Brain (organoid and tissue), 16 donors: ENCODE measurements at places on chromosomes 4 and X.

- DNase-seq = peak; percentile 72
Observed at GRCh38 chrX:29090811-29091210, 503.6 kb downstream of the IL1RAPL1 start.

- DNase-seq = no peak
Observed at GRCh38 chrX:1425381-1425780, 27.3 kb downstream of the ASMTL start.

GRCh38 chrX:110418316-110419235, 59.9 kb downstream of the RTL9 start:
- DNase-seq = peak; percentile 74

DNA sequence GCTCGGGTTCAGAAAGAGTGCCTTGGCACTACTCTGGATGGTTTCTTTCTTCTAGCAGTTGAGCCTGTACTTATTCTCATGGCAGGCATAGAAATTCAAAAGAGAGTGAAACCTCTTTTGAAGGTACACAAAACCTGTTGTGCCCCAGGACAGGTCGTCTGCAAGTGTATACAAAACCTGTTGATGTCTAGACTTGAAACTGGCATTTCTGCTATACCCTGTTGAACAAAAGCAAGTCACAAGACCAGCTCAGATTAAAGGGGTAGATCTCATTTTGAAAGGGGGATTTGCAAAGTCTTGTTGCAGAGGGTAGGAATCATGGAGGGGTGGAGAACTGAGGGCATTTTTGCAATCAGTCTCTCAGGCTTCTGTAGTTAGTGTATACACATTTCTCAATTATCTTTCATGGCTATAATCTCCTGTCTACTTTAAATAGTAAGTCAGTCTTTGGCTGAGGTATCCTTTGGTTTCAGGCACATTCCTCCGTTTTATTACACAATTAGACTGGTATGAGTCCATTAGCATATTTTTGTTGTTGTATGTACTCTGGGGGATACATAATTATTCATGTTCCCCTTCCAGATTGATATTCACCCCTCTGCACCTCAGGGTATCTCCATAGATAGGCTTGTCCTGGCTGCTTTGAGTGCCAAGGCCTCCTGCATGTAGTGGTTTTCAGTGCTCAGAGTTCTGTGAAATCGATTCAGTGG, 251.4 kb downstream of the DTHD1 start:
- no peak for DNase-seq

DNA sequence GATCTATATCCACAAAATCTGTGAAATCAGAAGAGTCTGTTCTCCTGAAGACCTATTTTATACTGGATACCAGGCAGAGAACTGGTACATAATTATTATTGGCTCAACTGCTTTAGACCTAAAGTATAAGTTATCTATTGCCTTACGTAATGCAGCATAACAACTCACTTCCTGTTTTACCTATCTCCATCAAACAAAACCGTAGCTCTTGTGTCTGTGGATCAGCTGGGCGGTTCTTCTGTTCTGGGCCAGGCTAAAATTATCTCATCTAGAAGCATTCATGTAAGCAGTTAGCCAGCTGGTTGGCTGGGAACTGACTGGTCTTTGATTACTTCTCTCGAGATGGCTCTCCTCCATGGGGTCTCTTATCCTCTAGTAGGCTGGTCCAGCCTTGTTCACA, 57.8 kb downstream of the PPP1R2C start:
- no peak for DNase-seq

DNA sequence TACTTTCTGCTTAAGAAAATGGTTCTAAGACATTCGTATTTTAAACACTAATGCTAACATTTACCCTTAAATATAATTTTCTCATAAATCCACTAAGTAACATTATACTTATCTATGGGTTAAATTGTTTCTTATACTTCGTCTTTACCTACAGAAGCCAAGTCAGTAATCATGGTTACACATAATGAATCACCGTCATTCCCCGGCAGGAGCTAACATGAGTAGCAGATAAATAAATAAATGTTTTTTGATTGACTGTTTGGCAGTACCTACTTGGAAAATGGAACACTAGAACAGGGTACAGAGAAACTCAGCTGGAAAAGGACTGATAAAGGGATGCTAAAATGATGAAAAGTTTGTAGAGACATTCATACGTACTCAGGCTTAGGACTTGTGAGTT, 430.4 kb downstream of the ACTRT1 start:
- no peak for DNase-seq

GRCh38 chr4:94721310-94721709, 36.4 kb upstream of the BMPR1B start:
- DNase-seq = no peak

GRCh38 chr4:147198411-147199051, 252.9 kb upstream of the TTC29 start:
- no peak for DNase-seq

DNA sequence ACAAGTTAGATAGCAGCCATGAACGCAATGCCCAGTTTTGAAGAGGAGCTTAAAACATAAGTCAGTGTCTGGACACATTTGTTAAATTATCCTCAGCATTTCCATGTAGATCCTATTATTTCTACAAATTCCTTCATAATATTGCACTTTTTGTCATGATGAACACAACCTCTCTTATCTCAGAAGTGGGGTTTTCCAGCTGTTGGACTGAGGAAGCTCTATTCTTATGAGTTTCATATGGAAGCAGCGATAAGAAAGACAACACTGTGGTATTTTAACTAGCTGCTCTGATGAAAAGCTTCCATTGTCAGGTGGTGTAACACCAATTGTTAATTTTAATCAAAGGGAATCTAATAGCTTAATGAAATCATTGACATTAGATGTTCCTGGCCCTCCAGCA, 308.7 kb downstream of the GBA3 start:
- DNase-seq = no peak

DNA sequence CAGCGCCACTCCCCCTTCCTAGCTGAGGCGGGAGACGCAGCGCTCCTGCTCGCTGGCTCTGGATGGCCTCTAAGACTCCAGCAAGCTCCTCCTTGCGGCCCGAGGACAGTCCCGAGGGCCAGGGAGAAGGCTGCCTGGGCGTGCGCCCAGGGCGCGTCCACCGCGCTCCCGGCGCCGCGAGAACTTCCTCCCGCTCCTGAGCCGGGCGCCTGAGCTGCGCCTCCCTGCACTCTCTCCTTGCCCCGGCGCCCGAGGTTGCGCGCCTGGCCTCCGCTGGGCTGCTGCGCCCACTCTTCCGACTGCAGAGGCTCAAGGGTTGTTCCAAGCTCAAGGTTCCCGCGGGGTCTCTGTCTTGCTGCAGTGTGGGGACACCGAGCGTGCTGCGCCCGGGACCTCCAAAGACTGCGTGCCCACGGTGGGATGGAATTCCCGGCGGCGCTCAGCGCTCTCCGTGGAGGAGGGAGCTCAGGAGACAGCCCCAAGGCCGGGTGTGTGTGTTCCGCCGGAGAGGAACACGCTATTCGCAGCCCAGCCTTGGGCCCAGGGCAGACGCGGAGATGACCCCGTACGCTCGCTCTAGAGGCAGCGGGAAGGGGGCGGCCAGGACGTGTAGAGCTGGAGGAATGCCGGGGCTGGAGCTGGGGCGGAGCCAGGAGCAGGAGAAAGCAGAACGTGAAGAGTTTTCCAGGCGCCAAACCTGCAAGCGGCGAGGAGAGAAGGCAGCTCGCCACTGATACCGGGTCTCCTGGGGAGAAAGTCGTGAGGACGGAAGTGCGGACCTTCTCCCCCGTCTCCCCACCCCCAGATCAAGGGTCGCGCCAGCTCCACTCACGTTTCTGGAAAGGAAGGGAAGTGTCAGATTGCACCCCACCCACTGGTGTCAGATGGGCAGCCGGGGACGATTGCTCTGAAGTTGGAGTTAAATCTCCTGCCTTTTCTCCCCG, at the start of gene ARHGAP6:
Gene ARHGAP6, minus strand, starts transcription at position 753 of the 944 bp plus-strand sequence. CDS start 1,092 bp downstream, outside the sequence.
- DNase-seq = peak; percentile 41

DNA sequence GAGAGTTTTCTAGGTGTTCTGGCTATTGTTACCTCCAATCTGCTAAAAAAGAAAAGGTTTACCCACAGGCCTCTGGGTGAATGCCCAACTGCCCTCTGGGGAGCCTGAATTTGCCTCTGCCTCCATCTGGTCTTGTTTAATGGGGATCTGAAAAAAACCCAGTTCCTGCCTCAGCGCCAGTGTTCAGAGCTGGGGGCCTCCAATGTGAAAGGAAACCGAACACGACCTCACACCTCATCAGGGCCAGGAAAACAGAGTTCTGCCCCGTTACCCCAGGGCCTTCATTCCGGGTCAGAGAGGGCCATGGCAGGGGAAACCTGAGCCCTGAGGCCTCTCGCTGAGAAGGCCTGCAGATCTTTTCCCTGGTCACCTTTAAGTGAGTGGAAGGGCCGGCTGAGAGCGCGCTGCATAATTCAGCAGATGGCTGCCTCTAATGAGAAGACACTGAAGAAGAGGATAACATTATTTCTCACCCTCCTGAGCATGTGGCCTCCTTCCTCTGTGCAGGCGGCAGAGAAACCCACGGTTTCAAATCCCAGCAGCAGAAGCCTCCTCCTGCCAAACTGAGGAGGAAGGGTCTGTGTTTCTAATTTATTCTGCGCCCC, 6.8 kb downstream of the SEPTIN6 start:
- DNase-seq = peak; percentile 83

- DNase-seq = no peak
Observed at GRCh38 chrX:120200851-120201250, 42.4 kb downstream of the RHOXF2 start.

DNA sequence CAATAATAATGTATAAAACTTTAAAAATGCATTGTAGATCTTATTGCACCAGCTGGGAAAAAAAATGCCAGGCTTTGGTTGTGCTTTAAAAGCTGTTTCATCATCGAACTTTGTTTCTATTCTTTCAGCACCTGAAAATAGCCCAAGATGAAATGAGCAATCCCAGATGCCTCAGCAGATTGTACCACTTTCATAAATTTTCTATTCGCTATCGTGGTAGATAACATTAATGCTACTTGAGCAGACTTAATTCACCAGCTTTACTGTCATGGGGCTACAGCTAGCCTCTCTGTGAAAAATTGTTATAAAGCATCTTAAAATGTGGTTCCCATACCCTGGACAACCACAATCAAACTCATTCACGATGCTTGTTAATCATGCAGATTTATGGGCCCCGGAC, 599.6 kb upstream of the HS3ST1 start:
- DNase-seq = no peak

DNA sequence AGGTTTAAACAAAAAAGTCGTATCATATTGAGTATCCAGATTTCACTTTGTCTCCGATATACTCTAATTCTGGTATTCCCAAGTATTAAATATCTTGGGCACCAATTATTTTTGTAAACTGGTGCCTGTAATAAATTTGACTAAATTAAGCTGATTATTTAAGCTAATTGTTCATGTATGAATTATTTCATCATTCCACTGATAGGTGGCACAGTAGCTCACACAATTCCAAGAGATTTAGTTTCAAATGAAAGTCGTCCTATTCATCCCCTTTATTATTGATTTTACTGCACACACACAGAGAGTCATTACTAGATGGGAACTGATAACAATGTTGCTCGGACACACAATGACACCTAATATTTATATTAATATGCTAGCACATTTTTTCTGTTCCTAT, 432.4 kb downstream of the DMD start:
- no peak for DNase-seq

DNA sequence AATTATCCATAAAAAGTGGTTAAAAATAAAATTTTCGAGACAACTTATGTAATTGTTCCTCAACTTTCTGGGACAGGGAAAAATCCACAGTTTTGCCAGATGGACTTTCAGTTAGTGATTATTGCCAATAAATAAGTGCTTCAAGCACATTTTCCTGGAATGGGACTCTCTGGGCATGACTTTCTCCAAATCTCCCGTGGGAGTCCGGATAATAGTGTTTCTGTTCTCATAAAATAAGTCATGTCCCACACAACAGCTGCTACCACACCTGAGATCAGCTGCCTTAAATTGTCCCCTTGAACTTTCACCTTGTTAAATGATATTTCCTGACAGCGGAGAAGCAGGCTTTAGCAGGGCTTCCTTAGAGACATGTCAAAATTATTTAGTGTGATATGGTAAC, 133.4 kb upstream of the NAP1L5 start:
- no peak for DNase-seq

DNA sequence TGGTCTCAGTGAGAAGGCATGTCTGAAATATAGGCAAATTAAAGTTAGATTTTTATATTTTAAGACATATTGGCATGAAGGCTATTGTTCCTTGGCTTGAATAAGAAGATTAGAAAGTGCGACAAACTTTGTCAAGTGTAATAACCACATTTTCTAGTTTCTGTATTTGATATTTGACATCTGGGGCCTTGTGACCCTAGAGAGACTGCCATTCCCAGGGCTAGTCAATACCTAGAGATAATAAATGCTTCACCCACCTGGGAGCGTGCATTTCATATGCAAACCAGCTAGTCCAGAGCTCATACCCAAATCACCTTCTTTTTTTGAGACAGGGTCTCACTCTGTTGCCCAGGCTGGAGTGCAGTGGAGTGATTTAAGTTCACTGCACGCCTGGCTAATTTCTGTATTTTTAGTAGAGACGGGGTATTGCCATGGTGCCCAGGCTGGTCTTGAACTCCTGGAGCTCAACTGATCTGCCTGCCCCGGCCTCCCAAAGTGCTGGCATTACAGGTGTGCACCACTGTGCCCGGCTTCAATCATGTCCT, 62.6 kb downstream of the COQ2 start:
- DNase-seq = no peak

- no peak for DNase-seq
Observed at GRCh38 chrX:44071847-44072551, 98.8 kb upstream of the NDP start.

DNA sequence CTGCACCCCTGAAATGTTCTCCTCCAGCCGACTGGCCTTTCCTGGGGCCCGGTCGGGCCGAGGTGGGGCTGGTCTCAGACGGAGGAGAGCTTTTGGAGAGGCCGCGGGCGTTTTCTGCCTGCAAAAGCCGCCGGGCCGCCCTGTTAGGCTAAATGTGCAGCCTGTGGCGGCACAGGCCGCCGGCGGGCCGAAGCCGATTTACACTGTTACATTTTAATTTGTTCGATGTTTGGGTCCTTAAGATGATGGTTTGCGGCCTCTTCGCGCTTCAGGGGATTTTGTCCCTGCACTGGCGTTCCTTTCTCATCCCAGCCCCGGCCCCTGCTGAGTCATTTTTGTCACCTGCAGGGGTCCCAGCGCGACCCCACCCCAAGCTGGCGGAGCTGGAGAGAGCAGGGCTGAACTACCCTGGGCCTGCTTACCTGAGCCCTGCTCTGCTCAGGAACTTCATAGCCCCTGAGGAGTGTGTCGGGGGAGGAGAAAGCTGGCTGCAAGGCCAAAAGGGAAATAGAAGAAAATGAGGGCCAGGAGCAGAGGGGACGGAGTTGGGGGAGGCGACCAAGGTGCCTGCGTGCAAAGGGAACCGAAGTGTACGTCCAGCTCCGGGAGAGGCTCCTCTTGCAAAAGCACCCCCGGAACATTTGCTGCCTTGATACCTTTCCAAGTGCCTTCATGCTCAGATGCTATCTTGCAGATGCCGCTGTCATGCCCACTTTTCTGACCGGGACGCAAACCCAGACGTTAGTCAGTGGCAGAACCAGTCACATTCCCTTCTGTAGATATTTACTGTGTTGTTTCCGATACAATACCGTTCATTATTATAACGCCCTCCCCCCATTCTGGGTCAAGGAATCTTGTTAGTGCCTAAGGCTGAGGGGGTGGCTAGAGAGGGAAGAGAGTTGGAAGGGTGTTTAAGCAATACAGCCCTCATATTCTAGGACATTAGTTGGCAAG, 977 bp upstream of the RBBP7 start:
- peak; percentile 38 for DNase-seq
